ENCODE measurements at places on chromosomes 4 and X.

- no peak for DNase-seq
Measured at GRCh38 chrX:2145692-2146367, 354.9 kb downstream of the DHRSX start.

DNA sequence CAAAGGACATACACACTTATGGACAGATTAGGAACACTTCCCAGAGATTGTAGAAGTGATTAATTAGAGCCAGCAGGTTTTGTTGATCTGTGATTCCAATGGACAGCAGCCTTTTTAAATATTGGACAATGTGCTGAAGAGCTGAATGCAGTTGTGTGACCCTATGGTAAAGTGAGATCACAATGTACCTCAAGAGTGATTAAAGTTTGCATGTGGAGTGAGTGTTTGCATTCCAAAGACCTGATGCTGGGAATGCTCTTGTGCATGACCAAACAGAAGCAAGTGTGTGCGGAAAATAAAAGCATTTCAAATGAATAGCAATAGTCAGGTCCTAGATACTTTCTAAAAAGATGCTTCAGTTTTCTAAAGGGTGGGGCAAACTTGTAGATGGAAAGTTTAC, 154.1 kb downstream of the BANK1 start:
- DNase-seq, result no peak

- DNase-seq, result no peak
Measured at GRCh38 chrX:120677004-120677652, 47.3 kb upstream of the C1GALT1C1 start.

- no peak for DNase-seq
Measured at GRCh38 chr4:185542626-185543315, 7.5 kb upstream of the PDLIM3 start.

DNA sequence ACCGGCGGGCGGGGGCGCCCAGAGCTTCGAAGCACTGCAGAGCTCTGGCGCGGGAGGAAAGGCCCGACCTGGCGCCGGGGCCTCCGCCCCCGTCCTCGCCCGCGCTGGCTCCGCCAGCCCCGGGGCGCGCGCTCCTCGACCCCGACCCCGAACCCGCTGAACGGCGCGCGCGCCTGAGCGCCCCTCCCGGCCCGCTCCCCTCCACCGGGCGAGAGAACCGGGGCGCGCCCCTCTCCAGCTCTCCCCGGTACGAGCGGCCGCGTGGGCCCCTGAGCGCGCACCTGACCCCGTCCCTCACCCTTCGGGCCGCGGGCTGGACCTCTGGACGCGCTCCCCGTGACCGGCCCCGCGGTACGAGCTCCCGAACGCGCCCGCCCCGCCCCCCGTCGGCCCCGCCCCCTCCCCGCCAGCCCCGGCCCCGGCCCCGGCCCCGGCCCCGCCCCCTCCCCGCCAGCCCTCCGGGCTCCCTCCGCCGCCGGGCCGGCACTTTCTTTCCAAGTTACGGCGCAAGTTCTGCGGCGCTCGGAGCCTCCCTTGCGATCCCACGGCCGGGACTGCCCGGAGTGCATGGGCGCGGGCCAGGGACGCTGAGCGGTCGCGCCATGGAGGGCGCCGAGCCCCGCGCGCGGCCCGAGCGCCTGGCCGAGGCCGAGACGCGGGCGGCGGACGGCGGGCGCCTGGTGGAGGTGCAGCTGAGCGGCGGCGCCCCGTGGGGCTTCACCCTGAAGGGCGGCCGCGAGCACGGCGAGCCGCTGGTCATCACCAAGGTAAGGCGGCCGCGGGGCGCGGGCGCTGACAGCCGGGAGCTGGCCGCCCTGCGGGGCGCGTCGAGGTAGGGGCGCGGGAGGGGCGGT, at the start of gene SHROOM2:
TSS of gene SHROOM2 (plus strand) at position 486 of the 854 bp plus-strand sequence. CDS start at position 603, 117 bp downstream.
- no peak for DNase-seq

DNA sequence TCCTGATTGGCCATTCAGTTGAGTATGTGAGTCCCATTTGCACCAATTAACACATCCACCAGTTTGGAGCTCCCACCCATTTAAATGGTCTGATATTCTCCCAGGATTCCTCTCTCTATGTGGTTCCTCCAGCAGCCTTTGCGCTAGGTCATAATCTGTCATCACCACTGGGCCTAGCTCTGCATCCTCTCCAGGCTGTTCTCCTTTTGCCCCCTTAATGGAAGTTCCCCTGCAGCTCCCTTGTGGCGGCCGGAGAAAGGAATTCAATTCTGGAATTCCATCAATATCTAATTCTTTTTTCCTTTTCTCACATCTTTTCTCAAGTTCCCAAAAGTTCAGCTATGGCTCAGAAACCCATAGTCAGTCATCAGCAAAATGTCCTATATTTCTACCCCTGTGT, 2184.4 kb upstream of the AGA start:
- no peak for DNase-seq

GRCh38 chr4:129342819-129343408, 247.0 kb downstream of the C4orf33 start:
- DNase-seq, result no peak

GRCh38 chr4:122701965-122702364, 30.5 kb upstream of the BBS12 start:
- no peak for DNase-seq

DNA sequence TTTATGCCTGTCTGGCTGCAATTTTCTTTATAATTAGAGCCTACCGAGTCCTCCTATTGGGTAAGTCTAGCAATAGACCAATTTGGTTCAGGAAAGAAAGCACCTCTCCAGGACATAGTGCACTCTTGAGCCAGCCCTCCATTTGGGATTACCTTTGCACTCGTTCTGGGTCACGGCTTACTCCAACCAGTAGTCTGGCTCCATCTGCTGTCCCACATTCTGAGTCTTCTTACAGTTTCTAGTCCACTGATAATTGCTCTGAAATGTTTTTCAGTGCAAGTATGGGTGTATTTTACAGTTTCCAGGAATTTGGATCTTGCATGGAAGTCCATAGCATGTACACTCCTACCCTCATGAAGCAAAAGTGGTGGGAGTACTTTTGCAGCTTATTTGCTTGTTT, 34.8 kb upstream of the USP51 start:
- no peak for DNase-seq

- DNase-seq, result no peak
Measured at GRCh38 chr4:4386736-4387392, at the start of gene NSG1. Gene NSG1, plus strand, starts transcription at chr4:4387102. Its CDS starts 528 bp downstream, at chr4:4387630.

GRCh38 chr4:184189966-184190365, 27.7 kb downstream of the ENPP6 start:
- no peak for DNase-seq

DNA sequence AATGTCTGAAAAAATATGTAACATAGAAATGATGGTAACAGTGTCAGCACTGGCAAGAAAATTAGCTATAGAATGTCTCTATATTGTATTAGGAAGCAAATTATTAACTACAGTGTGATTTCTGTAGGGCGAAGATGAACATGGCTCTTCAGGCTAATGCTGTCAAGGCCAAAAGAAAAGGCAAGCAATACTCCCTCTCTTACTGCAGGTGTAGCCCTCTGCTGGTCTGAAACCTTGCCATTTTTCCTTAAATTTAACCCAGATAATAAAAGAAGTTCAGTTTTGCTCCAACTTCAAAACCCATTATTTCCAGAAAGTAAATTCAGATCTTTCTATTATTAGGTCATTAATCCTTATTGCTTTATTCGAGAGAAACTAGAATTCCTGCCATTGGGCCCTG, 215.9 kb downstream of the LRBA start:
- no peak for DNase-seq

All from activated T-cell treated with anti-CD3 and anti-CD28 coated beads for 48 hours (primary cell).